ENCODE measurements at places on chromosomes 7 and 10. TPM values are rescaled to one million over a fixed set of nuclear protein-coding genes. Genes with fewer than 3 reads are reported as not detected.

GRCh38 chr10:54745436-54745835, 55.6 kb downstream of the PCDH15 start:
- no peak for DNase-seq

DNA sequence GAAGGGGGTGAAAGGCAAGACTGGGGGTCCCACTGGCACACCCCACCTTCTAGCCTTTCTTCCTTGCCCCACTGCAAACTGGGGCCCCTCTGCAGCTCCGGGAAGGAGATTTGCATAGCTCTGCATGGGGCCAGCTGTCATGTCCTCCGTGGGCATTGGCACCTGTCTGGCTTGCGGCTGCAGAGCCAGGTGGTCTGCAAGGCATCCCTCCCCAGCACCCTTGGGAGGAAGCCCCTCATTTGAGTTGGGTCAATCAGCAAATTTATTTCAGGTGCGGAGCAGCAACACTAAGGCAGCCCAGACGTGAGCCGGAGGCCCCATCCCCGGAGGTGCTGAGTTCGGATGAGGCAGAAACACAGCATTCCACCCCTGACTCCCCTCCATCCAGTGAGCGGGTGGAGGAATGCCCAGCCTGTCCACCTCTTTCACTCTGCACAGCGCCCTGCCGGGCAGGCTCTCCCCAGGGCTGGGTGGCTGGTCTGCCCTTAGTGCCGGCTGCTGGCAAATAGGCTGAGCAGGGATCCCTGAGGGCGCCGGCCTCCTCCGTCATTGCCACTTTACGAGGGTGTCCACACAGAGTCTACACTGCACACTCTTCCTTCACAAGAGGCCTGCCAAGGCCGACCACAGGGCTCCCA, 143.2 kb downstream of the TCERG1L start:
- DNase-seq: peak; percentile 51

GRCh38 chr7:128167042-128167701, 73.9 kb upstream of the LEP start:
- peak; percentile 84 for DNase-seq

DNA sequence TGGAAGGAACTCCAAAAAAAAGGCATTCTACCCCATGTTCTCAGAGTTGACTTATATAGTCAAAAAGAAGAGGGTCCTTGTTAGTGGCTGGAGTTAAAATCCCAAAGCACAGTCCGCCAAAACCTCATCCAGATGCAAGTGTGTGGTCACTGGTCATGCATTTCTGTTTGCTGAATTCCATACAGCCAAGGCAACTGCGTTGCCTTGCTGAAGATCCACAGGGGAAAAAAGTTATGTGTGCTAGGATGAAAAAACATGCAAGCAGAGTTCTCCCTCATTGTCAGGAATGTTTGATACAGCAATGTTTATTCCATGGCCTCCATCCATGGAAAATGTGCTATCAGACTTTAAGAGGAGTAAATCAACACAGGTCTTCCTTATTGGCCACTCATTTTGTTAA, 213.1 kb downstream of the CREB5 start:
- no peak for DNase-seq

DNA sequence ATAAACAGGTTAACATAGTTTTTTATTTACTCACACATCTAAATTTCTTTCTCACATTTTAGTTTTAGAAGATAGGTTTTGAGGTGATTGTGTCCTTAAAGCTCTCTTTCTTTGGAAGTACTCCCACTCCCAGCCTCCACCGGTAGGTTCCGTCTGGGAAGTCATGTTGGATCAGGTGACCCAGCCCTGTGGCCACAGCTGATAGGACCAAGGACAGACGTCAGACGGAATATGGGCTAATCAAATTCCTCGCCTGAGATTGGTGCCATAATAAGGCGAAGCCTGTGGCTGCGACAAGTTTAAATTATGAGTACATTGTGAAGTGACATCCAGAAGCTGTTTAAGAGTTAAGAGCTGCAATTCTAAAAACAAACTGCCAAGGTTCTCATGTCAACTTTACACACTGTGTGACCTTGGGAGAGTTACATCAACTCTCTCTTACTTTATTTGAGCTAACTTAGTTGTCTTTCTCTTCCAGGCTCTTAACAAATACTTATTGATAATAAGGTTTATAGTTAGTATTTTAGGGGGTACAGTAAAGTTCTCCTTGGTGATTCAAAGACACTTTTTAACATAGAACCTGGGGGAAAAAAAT, 133.6 kb downstream of the NPY start:
- DNase-seq: no peak

DNA sequence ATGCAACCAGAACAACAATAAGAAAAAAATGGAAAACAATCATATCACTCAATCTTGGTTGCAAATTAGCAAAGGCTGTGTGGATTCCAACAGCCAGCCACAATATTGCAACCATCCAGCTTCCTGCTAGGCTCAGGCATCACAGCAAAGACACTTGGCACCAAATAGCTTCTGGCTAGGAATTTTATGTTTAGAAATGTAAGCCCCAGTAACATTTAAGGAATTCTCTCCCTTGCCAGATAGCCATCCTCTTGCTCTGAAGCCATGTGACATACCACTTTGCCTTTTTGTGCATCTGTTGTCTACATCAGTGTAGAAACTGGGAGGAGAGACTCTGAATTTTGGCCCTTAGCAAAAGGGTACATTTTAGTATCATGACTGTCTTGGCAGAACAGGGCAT, 22.2 kb downstream of the MKX start:
- DNase-seq: no peak

DNA sequence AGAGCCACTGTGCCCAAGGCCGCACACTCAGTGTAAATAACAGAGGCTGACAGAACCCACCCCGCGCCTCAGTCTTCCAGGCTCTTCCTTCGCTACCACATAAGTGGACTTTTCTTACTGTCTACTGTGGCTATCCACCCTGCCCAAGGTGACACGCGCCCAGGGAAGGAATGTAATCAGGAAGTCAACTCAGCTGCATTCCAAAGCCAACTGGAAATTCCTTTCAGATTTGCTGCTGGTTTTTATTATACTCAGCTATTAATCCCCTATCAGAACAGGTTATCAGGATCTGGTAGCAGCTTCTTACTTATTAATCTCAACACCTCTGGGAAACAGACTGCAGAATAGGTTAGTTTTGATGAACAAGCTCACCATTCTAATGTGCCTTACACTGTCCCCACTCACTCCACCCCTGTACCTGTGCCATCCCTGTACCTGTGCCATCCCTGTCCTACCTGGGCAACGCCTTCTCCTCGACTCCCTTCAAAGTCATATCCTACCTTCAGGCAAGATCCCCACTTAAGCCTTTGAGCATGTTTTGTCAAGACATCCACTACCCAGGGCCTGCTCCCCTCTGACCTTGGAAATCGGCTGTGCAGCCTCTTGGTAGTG, 90.7 kb downstream of the NHLRC2 start:
- DNase-seq: no peak

DNA sequence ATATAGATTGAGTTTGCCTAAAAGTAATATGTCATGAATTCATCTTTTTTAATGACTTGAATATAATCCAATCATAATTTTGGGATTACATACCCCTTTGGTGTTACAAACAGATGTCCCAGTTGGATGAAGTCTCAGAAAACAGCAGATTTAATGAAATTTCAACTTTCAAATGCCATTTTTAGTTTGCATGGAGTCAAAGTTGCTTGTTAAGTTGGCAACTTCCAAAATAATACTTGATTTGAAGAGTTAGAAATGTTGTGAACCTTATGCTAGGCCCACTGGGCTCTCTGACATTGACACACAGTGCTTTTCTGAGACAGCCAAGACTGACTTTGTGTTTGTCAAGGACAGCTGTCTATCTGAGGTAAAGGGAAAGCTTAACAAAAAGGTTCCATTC, 248.1 kb downstream of the KIF20B start:
- DNase-seq: no peak

DNA sequence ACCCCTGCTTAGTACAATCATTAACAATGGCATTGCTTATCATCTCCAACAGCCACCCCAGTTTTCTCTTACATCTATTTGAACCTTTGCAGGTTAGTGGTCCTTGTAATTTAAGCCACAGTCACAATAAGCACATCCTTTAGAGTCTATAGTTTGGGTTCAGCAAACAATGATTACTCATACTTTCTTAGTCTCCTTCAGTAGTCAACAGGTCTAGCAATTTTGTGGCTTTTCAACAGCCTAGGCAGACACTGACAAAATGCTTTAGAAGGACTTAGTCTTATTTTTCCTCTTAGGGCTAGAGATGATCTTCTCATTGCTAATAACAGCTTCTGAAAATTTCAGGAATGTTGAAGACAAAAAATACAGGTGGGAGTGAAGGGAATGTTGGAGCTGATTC, 32.3 kb upstream of the FAM204A start:
- DNase-seq: no peak

- no peak for DNase-seq
Measured at GRCh38 chr10:44752451-44753441, 158.4 kb upstream of the TMEM72 start.

GRCh38 chr10:112938808-112939482, 11.1 kb upstream of the TCF7L2 start:
- DNase-seq: no peak

DNA sequence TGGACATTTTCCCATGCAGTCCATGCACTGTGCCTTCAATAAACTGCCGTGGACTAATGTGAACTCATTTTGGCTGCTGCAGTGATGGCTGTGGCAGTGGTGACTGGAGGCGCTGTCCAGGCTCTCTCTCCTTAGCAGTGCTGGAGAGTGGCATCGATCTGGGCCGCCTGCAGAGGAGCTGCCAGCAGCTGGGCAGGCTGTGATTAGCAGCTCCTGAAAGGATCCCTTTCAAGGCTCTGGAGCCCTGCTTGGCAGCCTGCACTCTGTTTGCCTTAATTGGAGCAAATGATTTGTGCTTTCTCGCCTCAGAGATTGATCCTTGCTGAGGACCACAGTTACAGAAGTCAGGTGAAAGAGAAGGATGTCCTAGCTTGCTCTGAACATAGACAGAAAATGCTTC, 130.1 kb upstream of the VWC2 start:
- no peak for DNase-seq

- DNase-seq: no peak
Measured at GRCh38 chr10:122516734-122517133, 43.8 kb upstream of the DMBT1 start.

- no peak for DNase-seq
Measured at GRCh38 chr7:110397927-110398660, 692.8 kb upstream of the LRRN3 start.

- no peak for DNase-seq
Measured at GRCh38 chr7:121449329-121449728, 53.2 kb upstream of the FAM3C start.

BAG3 gene
- 13.4 TPM for total RNA-seq

ANKRD30A gene
- total RNA-seq: 0.09 TPM

ENO4 gene
- total RNA-seq: 0.71 TPM

Data from pancreas (tissue), 10 donors.